ENCODE measurements at places on chromosomes 4 and X.

GRCh38 chr4:62075089-62075488 lies 875.0 kb downstream of the ADGRL3 start:
- DNase-seq = no peak

DNA sequence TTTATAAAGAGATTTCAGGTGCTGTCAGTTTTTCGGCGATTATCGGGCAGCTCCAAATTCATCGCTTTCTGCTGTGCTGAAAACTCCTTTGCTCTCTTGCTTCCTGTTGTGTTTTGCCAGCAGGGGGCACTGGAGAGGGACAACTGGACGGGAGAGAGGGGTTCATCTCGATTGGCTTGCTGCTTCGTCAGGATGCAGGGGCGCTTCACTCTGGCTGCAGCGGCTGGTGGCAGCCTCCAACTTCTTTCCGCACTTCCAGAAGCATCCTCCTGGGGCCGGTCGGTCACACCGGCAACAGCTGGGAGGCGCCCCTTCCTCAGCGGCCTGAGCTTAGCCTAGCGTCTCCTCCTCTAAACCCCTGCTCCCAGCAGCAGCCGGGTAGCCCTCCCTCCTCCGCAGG lies 29.5 kb downstream of the MSL3 start:
- peak; percentile 31 for DNase-seq

DNA sequence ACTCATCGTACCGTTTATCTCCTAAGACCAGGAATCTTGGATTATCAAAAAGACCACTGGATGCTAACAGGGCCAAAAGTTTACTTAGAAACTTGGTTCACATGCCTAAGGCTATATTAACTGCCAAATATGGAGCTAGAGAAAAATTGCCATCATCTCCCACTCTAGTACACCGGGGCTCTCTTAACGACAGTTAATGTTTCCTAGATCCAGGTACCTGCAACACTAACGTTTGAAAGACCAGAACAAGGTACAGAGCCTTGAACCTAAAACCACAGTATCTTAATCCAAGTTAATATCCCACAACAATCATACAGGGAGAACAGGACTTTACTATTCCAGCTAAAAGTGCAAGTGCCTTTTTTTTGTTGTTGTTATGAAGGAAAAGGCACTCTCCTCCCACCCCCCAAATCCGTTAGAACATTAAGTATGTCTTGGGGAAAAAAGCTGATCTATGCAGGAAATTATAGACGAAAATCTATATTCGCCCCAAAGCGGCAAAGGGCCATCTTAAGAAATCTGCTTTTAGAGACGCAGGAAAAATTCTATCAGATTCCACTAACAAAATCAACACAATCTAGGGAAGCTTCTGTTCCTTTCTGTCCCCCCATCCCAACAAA lies 1.3 kb downstream of the G3BP2 start:
- DNase-seq = no peak

- DNase-seq = no peak
These were observed 49.5 kb downstream of the GPR50 start for GRCh38 chrX:151225843-151226242.

DNA sequence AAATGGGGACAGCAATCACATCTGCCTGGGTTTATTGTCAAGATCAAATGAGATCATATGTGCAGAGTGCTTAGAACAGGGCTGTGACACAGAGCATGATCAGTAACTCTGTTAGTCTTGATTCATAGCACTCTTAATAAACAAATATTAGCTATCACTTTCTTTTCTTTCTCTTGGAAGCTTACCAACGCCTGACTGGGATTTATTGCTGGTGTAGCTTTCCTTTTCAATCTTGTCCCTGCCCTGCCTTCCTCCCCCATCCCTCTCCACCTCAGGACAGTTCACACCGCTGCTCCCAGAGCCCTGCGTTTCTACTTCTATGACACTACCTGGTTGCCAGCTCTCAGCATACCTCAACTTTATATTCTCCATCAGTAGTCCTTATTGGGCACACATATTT lies 120.7 kb downstream of the LDB2 start:
- no peak for DNase-seq

DNA sequence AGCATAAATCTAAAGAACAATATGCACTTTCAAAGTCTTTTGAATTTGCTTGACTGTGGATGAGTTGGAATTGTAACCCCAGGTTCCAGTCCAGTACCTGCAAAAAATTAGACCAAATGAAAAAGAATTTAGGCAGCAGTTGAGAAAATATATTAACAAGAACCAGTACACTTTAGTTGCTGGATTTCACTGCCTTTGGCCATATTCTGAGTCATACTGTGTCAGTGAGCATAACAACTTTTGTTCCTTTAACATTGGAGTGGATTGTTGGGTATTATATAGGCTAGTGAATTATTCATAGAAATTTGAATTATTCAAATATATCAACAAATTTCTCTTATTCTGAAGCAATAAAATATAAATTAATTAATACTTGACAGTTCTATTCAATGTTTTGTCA lies 101.5 kb upstream of the SMAD1 start:
- no peak for DNase-seq

DNA sequence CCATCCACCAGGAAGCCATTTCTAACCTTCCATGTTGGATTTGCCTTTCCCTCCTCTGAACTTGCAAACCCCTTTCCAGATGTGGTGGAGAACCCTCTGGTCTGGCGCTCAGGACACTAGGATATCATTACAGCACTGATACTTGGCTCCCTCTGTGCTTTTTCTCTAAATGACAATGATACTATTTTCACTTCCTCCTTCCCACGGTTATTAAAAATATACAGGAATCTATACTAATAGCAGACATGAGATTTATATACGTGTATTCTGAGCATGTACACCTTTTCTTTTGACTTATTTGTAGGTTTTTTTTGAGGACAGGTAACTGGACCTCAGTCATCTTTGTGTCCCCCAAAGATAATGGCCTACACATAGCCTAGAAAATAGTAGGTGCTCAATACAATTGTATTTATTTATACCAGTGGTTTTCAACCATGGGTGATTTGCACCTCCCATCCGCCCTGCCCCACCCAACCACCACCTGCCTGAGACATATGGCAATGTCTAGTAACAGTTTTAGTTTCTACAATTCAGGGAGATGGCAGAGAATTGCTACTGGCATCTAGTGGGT lies 60.4 kb upstream of the PLAC8 start:
- no peak for DNase-seq

GRCh38 chr4:156970501-156971164 lies 966 bp downstream of the PDGFC start:
- DNase-seq = no peak

GRCh38 chr4:120291541-120291940 lies 224.9 kb upstream of the MAD2L1 start:
- DNase-seq = no peak

- no peak for DNase-seq
These were observed 225.4 kb upstream of the GLRA2 start for GRCh38 chrX:14303891-14304290.

DNA sequence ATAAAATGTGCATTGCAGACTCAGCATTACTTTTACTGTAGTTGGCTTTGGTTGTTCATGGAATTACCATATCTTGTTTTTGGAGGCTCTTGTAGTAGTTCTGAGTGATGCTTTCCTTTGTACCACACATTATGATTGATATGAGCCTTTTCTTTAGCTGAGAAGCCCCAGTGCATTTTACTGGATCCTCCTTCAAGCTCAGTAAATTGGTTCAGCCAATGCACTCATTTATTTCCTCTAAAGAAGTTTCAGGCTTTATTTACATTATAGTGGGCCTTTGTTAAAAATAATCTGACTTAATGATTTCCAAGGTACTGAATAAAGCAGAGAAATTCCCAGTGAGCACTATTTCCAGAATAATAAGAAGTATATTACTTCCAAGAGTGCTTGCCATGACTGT lies 21.8 kb downstream of the UPRT start:
- DNase-seq = no peak

DNA sequence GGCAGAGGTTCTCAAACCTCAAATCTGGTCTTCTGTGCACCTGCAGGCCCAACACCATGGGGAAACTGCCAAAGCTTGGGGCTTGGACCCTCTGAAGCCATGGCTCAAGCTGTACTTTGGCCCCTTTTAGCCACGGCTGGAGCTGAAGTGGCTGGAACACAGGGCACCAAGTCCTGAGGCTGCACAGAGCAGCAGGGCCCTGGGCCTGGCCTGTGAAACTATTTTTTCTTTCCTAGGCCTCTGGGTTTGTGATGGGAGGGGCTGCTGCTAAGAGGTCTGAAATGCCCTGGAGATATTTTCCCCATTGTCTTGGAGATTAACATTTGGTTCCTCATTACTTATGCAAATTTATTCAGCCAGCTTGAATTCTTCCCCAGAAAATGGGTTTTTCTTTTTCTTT lies 18.3 kb upstream of the PI4K2B start:
- DNase-seq = no peak

DNA sequence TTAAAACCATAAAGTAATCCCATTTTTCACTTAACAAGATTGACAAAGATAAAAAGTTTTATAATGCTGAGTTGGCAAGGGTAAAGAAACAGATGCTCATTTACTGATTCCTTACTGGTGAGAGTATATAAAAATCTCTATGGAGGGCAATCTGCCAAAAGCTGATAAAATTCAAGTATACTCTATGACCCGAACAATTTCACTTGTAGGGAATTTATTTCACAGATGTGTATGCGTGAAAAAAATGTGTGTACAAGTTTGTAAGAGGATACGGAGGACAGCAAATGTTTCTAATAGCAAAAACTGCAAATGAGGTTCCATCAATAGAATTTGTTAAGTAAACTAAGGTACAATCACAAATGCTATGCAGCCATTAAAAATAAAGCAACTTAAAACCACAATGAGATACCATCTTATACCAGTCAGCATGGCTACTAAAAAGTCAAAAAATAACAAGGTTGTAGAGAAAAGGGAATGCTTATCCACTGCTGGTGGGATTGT lies 23.4 kb downstream of the DHX15 start:
- no peak for DNase-seq

DNA sequence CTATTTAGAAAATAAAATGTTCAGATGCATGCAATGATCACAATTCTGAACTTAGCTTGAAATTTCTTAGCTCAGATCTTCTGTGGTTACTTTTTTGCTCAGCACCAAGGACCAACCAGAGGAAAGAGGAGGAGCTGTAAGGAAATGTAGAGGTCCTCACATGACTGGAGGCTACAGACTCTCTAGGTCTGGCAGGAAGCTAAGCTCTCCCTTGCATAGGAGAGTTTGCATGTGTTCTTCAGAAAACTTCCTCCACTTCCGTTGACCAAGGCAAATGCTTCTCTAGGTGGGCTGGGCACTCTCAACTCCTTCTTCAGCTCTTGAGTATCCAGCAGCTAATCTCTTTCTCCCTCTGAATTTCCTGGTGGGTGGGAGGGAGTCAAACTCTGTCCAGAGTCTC lies 119.6 kb downstream of the BTC start:
- DNase-seq = no peak

DNA sequence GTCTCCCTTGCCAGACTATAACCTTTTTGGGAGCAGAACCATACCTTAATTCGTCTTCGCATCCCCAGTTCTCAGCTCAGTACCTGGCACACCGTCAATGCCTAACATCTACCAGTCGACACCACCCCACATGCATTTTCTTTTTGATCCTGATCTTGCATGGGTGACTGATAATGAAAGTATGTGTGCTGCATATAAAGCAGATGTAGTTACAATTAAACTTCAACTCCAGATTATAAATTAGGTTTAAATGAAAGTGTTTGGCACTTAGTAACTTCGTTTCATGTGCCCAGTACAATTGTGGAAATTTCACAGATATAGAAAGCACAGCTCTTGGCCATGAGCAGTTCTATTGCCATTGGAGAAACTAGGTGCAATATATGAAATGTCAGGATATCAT lies 8.8 kb upstream of the NKX6-1 start:
- no peak for DNase-seq

DNA sequence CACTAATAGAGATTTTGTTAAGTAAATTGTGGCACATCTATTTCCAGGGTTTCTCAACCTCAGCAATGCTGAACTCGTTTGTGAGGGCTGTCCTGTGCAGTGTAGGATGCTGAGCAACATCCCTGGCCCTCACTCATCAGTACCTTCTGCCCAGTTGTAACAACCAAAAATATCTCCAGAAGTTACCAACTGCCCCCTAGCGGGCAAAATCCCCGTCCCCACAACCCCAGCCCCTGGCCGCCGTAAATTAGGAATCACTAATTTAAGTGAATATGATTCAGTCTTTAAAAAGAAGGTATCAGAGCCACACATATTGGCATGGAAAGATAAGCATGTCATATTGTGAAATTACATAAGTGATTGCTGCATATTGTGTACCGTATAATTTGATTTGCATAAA lies 123.4 kb downstream of the ASB9 start:
- no peak for DNase-seq

DNA sequence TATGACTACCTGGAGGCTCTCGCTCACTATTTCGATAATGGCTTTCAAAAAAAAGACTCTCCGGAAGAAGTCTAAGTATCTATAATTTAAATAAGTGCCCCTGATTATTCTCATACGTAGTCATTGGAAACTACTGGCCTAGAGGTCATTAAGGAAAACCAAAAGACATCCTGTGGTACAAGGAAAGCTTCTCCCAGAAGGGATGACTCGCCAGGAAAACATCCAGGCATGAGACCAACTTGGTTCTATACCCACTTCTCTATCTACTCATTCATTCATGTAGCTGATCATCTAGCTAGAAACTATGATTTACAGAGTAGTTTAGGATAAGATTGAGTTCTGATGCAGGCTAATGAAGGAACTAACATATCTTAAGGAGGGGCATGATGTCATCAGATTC lies 37.7 kb downstream of the SOX3 start:
- peak; percentile 55 for DNase-seq
